A549 treated with RU486 at 1 μM for 4 hours (cell line): ENCODE measurements at places on chromosomes 5 and 9. TPM values are rescaled to one million over a fixed set of nuclear protein-coding genes. Genes with fewer than 3 reads are reported as not detected.

LCN2 gene
- 2.1 to 6.6 TPM (median 3.2 TPM) in 5 replicates for total RNA-seq

SLC34A1 gene
- not detected in 5 replicates for total RNA-seq

DCAF10 gene
- 10.8 to 14.2 TPM (median 11.7 TPM) in 5 replicates for total RNA-seq

CARTPT gene
- total RNA-seq, result not detected in 5 replicates

F12 gene
- 11.8 to 26.6 TPM (median 21.3 TPM) in 5 replicates for total RNA-seq

DRD1 gene
- total RNA-seq, result 0.37 to 1.0 TPM (median 0.64 TPM) in 5 replicates

PCDHA1 gene
- total RNA-seq, result 0.15 to 0.34 TPM (median 0.21 TPM) in 4 of 5 replicates, not detected in the other

ARID3C gene
- 0.07 to 0.17 TPM (median 0.13 TPM) in 3 of 5 replicates, not detected in the others for total RNA-seq

DAPK1 gene
- 9.7 to 17.2 TPM (median 16.8 TPM) in 5 replicates for total RNA-seq

TRPM6 gene
- 1.3 to 1.8 TPM (median 1.4 TPM) in 5 replicates for total RNA-seq

ECM2 gene
- total RNA-seq, result 0.07 to 0.26 TPM (median 0.21 TPM) in 5 replicates

LOX gene
- total RNA-seq, result 0.95 to 2.0 TPM (median 1.2 TPM) in 5 replicates

SARDH gene
- 0.05 to 0.18 TPM (median 0.07 TPM) in 3 of 5 replicates, not detected in the others for total RNA-seq

ECSCR gene
- not detected in 5 replicates for total RNA-seq

FAM163B gene
- total RNA-seq, result not detected in 5 replicates
